CD4-positive, alpha-beta T cell treated with Interleukin-17A for 4 hours (primary cell): ENCODE measurements at places on chromosomes 4 and X.

GRCh38 chrX:92213786-92214185, 434.6 kb downstream of the PCDH11X start:
- no peak for DNase-seq

DNA sequence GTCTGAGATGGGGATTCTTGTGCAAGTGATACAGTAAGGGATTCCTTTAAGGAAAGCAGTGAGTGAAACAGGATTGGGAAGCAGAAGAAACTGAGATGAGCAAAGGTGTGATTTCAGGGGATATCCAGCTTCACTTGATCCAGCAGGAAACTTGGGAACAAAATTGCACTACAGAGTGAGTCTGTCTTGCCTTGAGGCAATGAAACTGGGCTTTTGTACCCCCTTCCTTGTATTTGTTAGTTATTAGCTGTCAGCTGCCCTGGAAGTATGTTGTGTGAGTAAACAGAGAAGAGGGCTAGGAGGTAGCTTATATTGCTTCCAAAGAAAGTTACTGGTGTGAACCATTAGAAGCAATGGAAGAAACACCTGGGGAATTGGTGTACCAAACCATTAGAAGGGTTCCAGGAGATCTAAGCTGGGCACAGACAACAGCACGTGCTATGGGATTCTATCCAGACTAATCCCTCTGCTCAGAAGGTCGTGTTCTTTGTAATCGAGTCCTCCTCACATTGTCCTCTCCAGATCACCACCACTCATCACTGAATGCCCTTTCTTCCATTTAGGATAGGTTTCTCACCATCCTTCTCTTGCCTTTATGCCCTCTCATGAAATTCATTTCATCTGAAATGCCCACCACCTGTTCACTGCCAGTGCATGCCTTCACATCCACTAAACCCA, 76.0 kb downstream of the PDLIM5 start:
- no peak for DNase-seq

DNA sequence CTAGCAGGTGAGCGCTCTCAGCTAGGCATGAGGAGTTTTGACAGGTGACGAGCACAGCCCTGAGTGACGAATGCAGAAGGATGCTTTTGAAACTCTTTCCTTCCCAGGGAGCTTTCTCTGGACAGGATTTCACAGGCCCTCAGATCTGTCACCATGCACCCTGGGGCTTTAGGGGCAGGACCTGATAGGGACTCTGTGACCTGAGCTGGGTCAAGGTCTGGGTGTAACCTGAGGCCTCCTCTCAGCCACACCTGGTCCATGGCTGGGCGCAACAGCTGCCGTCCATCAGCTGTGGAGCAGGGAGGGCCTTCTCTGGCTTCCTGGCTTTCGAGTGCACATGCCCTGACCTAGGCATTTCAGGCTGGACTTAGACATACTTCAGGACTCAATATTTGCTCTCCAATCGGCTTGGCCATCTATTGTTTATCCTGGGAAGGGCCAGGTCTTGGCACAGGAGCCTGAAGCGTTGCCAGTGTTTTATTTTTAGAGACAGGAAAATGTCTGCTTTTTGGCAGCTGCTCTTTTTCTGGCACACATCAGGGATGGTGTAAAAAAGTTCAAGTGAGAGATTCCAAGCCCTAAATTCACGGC, 56.4 kb downstream of the C4orf51 start:
- no peak for DNase-seq

- no peak for DNase-seq
Observed at GRCh38 chr4:148445860-148446330, 3.7 kb upstream of the NR3C2 start.

DNA sequence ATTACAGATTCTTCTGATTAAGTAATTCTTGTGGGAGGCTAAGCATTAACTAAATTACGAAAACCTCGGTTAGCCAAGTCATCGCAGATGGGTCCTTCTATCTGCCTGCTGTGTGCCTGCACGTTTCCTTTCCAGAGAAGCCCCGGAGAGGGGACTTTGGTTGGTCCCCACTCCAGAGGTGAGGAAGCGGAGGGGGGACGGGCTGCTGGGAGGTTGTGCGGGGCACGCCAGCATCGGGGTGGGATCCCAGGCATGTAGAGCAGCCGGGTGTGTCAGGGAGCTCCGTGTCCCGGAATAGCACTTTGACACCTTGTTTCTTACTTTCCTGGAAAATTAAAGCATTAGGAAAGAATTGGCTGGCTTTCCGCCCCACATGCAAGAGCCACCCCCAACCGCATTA, 26.6 kb downstream of the PIGG start:
- no peak for DNase-seq

DNA sequence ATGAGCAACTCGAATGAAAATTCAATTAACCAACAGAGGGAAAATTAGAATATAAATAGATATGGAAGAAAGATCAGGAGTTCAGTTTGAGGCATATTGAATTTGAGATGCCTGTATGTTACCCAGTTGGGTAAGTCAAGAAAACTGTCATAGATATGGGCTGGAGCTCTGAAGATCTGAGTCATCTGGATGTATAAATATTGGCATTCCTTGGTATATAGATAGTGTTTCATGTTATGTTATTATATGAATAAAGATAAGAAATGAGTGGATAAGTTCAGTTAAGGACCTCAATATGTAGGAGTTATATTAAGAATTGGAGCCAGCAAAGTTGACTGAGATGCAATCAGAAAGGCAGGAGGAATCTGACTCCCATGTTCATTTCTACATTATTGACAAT, 543.6 kb upstream of the SMIM31 start:
- DNase-seq = no peak

DNA sequence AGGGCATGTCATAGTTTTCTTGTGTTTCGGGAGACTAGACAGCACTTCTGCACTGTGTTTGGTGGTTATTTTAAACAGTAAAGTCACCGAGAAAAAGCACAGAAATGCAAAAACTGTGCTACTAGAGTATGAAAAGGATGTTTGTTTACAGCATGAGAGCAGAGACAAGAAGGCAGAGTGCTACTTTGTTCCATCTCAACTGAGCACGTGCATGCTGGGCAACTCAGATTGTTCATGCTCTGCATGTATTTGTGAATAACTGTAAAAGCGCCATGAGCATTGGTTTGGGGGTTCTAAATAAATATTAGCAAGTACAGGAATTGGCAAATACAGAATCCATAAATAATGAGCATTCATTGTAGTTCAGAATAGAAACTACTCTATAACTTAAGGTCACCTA, 7.4 kb downstream of the EVC start:
- DNase-seq = no peak

- no peak for DNase-seq
Observed at GRCh38 chrX:41031256-41031967, 53.8 kb upstream of the USP9X start.

DNA sequence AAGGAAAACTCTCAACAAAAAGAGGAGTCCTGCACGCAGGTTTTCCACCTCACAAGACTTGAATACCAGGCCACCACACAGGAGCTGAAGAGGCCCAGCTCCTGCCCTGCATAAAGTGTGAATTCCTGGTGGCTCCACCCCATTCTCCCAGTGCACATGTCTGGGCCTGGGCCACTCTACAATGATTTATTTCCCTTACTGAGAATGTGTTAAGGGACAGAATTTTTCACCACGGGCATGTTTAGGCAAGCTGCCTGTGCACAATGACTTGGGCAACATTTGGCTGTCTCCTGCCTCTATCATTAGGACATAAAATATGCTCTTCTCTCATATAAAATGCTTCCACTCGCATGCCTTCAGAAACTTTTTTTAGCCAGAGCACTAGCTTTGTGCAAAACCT, 197.1 kb downstream of the SLC7A11 start:
- no peak for DNase-seq

- DNase-seq = no peak
Observed at GRCh38 chrX:16162391-16162790, 4.9 kb upstream of the MAGEB17 start.
